ENCODE measurements at places on chromosomes 6 and 20.

- no peak for DNase-seq
Observed at GRCh38 chr6:169008641-169009257, 244.9 kb downstream of the THBS2 start.

GRCh38 chr20:34753706-34754461 is 49.7 kb downstream of the TP53INP2 start:
- no peak for DNase-seq

DNA sequence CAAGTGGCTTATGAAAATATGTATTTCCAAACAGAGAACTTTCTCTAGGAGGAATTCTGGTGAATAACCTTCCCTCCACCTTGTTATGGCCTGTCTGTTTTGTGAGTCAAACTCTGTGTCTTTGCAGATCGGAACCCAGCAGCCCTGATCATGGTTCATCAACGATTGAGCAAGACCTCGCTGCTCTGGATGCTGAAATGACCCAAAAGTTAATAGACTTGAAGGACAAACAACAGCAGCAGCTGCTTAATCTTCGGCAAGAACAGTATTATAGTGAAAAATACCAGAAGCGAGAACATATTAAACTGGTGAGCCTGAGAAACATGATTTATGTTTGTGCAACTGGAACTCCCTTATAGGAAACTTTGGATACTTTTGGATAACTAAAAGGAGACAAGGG is 294.5 kb upstream of the PLCB4 start:
- DNase-seq, result no peak

DNA sequence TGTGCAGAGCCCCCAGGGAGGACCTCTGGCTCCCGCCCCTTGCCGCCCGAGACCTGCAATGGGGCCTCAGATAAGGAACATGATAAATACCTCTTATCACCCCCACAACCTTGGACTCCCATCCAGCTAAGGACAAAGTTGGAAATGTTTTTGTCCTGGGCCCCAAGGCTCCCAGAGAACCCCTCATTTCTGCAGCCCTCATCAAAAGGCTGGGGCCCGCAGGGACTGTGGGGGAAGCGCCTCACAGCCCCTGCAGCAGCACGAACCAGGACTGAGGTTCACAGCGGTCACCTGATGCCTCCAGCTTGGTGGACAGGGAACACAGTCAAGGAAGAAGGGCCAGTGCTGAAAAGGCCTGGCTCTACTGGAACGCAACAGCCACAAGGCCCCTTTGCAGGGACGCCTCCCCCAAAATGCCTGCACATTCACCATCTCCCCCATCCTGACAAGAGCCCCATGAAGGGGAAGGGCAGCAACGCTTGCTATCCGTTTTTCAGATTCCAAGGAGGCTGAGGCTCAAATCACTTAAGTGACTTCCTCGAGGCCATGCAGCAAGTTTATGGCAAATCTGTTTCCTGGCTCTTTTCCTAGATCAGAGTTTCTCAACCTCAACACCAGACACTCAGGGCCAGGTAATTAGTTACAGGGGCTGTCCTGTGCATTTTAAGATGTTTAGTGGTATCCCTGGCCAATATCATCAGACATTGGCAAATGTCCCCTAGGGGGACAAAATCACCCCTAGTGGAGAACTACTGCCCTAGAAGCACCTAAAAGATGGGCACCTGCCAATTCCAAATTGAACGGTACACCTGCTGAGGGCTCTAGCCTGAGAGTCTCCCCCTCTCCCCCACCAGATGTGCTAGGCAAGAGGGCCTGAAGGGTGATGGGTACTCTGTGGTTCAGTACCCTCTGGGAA is 10.6 kb downstream of the TFEB start:
- DNase-seq, result no peak

- no peak for DNase-seq
Observed at GRCh38 chr6:112743323-112743722, 396.2 kb downstream of the RFPL4B start.

- DNase-seq, result no peak
Observed at GRCh38 chr20:58908221-58908620, 55.7 kb downstream of the GNAS start.

DNA sequence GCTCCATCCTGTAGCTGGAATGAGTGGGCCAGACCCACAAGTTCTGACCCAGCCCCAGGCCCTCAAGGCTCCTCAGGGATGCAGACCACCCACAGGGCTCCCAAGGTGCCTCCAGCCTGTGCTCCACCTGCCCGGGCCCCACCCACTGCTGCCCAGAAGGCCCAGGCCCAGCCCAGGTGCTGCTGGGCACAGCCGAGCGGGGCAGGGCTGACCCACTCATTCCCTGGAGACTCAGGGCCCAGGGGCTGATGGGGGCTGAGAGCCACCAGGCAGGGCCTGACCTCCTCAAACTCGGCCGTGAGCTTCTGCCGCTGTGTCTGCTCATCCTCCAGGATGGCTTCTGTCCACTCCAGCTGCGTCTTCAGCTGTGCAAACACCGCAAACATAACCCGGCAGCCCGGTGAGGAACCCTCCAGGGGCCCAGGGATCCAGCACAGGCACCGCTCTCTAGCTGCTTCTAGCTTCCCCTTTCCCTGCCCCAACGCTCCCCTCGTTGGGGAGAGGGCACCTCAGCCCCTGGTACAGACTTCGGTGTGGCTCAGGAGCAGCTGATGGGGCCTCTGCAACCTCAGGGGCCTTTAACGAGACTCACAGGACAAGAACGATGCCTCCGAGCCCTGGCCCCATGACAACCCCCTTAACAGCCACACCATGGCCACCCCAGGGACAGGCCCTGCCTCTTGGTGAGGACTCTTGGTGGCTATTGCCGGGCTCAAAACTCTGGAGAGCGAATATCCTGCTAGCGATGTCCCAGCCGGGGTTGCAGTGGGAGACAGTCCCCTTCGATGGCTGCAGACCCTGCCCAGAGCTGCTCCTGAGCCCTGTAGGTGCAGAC is 46.0 kb downstream of the DSTN start:
- DNase-seq, result no peak

GRCh38 chr6:25089442-25089841 is 153.7 kb upstream of the RIPOR2 start:
- no peak for DNase-seq
